ENCODE measurements at places on chromosomes 16 and 17.

DNA sequence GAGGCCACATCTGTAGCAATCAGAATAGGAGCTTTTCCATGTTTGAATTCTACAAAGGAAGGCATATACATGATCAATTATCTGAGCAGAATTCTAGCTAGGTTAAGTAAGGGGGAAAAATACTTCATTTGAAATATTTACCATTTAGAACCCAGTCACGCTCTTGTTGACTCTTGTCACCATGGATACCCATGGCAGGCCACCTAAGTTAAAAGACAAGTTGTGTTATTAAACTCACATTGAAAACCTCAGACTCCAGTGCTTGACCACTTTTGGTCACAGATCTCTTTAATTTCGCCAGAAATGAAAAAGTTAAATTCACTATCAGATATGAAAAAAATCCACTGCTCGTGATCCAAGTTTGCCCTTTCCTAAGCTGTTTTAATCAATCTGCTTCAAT, 4.1 kb downstream of the DDX5 start:
- no peak for DNase-seq

DNA sequence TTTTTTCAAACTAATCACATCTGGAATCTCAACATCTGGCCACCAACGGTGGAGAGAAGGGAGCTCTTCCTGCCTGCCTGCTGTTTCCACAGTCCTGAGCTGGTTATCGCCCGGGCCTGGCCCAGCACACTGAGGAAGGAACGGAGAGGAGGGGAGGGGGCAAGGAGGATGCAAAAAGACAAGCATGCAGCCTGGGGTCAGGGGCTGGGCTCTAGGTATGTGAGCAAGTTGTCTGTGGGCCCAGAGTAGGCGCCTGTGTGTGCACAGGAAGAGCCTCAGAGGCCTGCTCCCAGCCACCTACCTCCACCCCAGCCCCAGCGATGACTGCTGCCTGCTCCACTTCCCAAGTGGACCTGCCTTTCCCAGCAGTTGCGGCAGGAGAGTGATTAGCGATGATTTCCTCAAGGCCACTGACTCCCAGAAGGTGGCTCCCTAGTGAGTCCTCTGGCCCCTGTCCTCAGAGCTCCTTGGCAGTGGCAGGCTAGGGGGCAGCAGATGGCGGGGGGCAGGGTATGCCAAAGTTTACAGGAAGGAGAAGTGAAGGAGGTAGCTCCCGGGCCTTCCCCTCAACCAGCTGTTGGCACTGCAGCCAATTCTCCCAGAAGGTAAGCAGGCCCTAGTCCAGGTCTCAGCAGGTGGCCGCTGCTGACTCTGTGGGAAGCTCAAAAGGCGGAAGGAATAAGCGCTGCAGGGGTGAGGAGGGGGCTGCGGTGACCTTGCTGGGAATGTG, 27.0 kb upstream of the RASD1 start:
- no peak for DNase-seq

DNA sequence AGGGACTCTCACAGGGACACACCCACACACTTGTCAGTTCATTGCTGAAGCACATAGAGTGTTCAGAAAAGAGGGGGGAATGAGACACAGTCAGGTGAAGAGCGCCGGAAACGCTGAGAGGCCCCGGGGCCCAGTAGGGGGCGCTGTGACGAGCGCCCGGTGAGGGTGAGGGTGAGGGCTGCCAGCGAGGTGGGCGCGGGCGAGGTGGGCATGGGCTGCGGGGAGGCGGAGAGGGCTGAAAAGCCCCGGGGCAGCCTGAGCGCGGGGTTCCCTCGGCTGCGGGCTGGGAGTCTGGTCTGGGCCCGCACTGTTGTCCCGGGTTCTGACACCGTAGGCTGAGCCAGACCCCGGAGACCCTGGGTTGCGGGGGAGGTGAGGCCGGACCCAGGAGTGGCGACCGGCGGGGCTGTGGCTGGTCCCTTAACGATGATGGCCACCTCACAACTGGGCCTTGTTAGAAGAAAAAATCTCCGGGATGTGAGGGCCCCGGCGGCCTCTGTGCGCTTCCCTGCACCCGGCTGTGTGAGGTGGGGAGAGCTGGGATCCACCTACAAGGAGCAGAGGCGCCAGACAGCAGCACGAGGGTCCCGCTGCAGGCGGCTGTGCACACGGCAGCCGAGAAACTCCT, 91.4 kb downstream of the C16orf78 start:
- DNase-seq = no peak

GRCh38 chr17:10069301-10069700, 129.1 kb downstream of the GAS7 start:
- no peak for DNase-seq

DNA sequence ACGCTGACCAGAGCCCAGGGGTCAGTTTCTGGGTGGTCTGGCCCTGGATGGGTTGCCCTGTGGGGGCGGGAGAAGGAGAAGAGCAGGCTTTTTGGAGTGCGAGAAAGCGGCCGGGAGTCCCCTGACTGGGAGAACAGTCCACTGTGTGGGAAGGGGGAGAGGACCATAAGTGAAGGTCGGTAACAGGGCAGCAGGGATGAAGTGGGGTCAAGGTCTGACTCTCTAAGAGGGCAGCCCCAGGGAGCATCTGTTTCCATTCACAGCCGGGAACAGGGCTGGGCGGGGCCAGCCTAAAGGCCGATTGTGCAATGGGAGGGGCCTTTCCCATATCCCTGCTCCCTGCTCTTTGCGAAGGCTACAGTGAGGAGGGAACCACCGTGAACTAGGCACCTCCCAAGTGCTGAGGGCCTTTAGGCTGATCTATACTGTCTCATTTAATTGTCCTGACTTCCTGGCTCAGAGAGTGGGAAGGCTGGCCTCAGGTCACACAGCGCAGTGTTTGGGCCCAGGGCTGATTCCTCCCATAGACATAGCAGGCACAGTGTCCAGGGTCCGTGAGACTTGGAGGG, 10.4 kb upstream of the WFDC1 start:
- DNase-seq = no peak

DNA sequence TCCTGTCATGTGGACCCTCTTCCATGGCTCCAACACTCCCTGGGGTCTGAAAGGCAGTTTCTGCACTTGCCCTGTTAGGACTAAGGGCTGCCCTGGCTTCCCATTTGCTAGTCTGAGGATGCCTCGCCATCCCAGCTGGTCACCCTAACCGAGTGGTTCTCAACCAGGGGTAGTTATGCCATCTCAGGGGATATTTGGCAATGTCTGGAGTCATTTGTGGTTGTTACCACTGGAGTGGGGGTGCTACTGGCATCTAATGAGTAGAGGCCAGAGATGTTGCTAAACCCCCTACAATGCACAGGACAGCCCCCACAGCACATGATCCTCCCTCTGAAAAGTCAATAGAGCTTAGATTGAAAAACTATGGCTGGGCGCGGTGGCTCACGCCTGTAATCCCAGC, 26.9 kb upstream of the CDH1 start:
- DNase-seq = no peak

GRCh38 chr16:67542464-67542863, 13.8 kb downstream of the RIPOR1 start:
- peak; percentile 30 for DNase-seq

GRCh38 chr17:72656130-72656763, 436.2 kb downstream of the SLC39A11 start:
- no peak for DNase-seq

DNA sequence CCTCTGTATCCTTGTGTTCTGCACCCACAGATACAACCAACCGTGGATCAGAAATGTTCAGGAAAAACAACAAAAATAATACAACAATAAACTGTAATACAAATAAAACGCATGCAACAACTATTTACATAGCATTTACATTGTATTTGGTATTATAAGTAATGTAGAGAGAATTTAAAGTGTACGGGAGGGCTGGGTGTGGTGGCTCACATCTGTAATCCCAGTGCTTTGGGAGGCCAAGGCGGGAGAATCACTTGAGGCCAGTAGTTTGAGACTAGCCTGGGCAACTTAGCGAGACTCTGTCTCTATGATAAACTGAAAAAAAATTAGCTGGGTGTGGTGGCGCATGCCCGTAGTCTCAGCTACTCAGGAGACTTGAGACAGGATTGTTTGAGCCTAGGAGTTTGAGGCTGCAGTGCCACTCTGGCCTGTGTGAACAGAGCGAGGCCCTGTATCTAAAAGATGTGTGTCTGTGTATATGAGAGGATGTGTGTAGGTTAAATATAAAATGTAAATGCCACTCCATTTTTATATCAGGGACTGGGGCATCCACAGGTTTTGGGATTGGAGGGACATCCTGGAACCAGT, 13.3 kb downstream of the SEC14L1 start:
- no peak for DNase-seq

Data from SK-N-MC (cell line).